Activated CD8-positive, alpha-beta memory T cell treated with anti-CD3 and anti-CD28 coated beads for 36 hours (primary cell): ENCODE measurements at places on chromosomes 7 and 10. TPM values are rescaled to one million over a fixed set of nuclear protein-coding genes. Genes with fewer than 3 reads are reported as not detected.

The SLC13A4 gene
- total RNA-seq: not detected

The SPDYE1 gene
- not detected for total RNA-seq

The TRUB1 gene
- total RNA-seq: 17.6 TPM

The CUZD1 gene
- 2.9 TPM for total RNA-seq

The OR2A5 gene
- not detected for total RNA-seq

The SEMA3C gene
- total RNA-seq: not detected

The LLCFC1 gene
- total RNA-seq: not detected

The SEMA3E gene
- total RNA-seq: not detected

The NKX1-2 gene
- not detected for total RNA-seq

The OPN1SW gene
- total RNA-seq: not detected

The CDHR3 gene
- total RNA-seq: 0.23 TPM

The ANKRD30A gene
- total RNA-seq: not detected

The SLC29A4 gene
- 0.17 TPM for total RNA-seq

The POM121C gene
- total RNA-seq: 72.4 TPM

The ZNF117 gene
- total RNA-seq: 4.0 TPM

The GRM8 gene
- not detected for total RNA-seq

The KLHDC10 gene
- 17.9 TPM for total RNA-seq

The SPDYE2B gene
- not detected for total RNA-seq

The SPAM1 gene
- total RNA-seq: not detected

The EGR2 gene
- 88.9 TPM for total RNA-seq

The CALML3 gene
- total RNA-seq: not detected

The PNLIPRP2 gene
- total RNA-seq: not detected
